Endodermal cell (in vitro differentiated cells): ENCODE measurements at places on chromosomes 12 and 14. TPM values are rescaled to one million over a fixed set of nuclear protein-coding genes. Genes with fewer than 3 reads are reported as not detected.

DNA sequence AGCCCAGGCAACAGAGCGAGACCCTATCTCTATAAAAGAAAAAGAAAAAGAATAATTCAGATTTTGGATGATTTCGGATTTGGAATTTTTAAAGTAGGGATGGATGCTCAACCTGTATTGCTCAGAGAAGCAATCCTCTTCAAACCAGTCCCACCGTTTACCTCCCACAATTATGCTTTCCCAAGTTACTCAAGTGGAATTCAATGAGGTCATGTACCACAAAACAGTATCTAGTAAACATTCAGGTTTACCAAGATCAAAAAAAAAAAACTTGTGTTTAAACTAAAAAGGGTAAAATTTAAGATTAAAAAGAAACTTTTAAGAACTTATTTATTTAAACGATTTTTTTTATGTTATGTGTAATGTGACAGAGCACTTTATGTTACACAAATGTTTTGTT is 2.5 kb downstream of the KDM5A start:
- no peaks in the 10 kb centered on the region for H3K4me1 ChIP-seq
- no peak for DNase-seq
- peak overlapping the region; percentile 92 for H3K4me3 ChIP-seq
- peaks cover 41% of the 10 kb centered on the region for H3K36me3 ChIP-seq
- no peaks in the 10 kb centered on the region for H3K27me3 ChIP-seq
- H3K27ac ChIP-seq: no peak overlapping the region

MANSC4 gene
- total RNA-seq: not detected in 3 replicates

DNA sequence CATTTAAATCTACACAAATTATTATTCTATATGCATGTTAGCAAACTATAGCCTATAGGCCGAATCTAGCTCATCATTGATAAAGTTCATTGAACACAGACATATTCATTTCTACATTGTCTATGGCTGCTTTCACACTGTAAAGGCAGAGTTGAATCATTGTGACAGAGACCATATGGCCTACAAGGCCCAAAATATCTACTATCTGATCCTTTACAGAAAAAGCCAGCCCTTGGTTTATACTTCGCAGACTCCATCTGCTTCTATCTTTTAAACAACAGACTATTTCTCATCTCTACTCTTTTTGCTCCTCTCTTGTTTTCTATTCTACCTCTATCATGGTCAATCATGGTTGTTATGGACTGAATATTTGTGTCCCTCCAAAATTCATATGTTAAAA is 190.7 kb downstream of the EXOC5 start:
- no peak overlapping the region for H3K27ac ChIP-seq
- no peaks in the 10 kb centered on the region for H3K4me1 ChIP-seq
- H3K4me3 ChIP-seq: no peak overlapping the region

- H3K36me3 ChIP-seq: no peaks in the 10 kb centered on the region
- no peak overlapping the region for H3K4me3 ChIP-seq
- H3K4me1 ChIP-seq: no peaks in the 10 kb centered on the region
- no peak overlapping the region for H3K27ac ChIP-seq
- no peak for DNase-seq
- no peaks in the 10 kb centered on the region for H3K27me3 ChIP-seq
Observed at GRCh38 chr14:22018890-22019289, 345.3 kb upstream of the OR4E1 start.

DNA sequence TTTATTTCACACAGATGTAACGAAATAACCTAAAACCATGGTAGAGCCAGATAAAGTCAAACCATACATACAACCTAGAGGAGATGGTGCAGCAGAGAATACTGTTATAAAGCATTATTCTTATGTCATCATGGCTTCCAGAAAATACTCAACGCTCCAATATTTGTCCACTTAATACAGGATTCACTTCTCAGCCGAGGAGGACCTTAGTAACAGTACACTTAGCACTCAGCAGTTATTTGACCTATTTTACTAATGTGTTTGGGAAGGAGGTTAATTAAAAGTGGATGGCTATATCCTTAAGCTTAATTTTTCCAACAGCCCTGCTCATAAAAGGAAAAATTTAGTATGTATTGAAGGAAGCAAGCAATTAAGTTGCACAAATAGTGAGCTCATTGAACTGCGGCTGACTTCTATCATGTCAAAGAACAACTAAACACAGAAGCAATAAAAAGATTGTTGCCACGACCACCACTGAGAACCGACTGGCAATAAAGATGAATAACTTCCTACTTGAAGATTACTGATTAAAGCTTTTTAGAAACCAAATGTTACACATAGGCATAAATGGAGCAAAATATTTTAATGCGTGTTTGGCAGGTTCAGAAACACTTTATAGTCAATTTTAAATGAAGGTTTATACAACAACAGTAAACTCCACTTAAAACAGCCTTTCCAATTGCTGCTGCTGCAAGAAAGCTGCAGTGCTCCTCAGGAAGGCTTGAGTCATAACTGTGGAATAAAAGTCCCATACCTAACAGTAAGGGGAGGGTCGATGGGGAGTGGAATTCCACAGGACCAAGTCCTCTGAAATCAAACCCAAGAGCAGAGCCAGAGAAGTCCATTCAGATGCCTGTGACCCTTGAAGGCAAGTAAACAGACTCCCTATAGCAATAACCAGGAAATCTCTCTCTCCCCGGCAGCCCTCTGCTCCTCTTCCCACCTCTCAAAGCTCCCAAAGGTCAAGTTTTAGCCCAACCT is 218.9 kb upstream of the CDKN3 start:
- no peaks in the 10 kb centered on the region for H3K36me3 ChIP-seq
- H3K27ac ChIP-seq: no peak overlapping the region
- H3K27me3 ChIP-seq: no peaks in the 10 kb centered on the region
- H3K4me1 ChIP-seq: peaks cover 8% of the 10 kb centered on the region
- DNase-seq: no peak

NPAS3 gene
- 1.2 to 1.6 TPM (median 1.4 TPM) in 3 replicates for total RNA-seq

CD27 gene
- not detected in 3 replicates for total RNA-seq

DNA sequence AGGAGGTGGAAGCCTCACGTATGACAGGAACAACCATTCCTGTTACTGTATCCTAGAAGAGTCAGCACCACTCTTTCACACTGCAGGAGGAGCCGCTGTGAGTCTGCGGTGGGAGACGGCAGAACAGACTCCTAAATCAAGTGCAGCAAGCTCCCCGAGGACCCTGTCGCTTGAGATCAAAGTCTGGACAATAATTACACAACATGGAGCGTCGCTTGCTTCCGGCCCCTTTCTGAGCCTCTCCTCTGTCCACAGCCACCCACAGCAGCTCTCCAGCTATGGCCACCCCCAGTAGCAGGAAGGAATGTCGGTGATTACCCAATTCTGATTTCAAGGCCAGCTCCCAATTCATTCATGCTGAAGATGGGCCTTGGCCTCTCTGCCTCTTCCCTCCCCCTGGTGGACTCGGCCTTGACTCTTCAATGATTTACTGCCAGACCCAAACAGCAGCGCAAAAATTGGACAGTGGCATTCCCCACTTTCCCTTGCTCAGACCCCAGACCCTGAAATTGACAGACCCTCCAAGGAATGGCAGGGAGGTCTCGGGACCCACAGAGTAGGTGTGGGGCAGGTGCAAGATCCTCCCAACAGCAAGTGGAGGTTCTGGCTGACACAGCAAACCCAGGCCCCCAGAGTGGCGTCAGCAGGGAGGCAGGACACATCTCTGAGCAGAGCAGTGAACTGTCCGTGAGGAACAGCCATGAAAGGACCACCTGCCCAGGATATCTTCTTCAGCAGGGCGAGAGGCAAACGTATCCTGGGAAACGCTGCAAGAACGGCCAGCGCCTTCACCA is 272.7 kb upstream of the DIO3 start:
- H3K4me3 ChIP-seq: no peak overlapping the region
- no peak for DNase-seq
- no peaks in the 10 kb centered on the region for H3K4me1 ChIP-seq
- H3K27ac ChIP-seq: no peak overlapping the region

DNA sequence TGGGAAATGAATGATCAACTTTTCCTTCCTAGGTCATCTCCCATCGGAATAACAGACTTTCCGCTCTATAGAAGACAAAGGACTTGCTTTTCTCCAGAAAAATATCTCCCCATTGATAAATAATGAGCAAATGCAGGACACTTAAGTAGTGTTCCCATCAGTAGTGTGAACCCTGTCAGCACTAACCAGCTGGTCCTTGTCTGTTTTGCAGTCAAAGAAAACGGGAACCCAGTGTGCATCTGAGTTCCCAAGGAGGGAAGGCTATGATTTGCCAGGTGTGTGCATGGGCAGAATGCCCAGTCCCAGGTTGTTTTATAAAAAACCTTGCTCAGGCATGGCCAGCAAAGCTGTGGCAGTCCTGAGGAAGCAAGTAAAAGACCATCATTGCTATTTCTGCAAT is 256.5 kb upstream of the HMGA2 start:
- H3K36me3 ChIP-seq: no peaks in the 10 kb centered on the region
- DNase-seq: no peak
- peaks cover 55% of the 10 kb centered on the region for H3K27me3 ChIP-seq
- H3K4me1 ChIP-seq: peaks cover 6% of the 10 kb centered on the region
- no peak overlapping the region for H3K27ac ChIP-seq
- H3K4me3 ChIP-seq: no peak overlapping the region

ACVRL1 gene
- 0.19 to 1.4 TPM (median 0.64 TPM) in 3 replicates for total RNA-seq

GRCh38 chr14:54488646-54489317 is at the start of gene GMFB:
Gene GMFB, minus strand, starts transcription at chr14:54488980. Its CDS starts 53 bp downstream, at chr14:54488927.
- peak within 1 kb of the TSS; percentile 89 for H3K4me3 ChIP-seq
- peaks cover 15% of the 10 kb centered on the region for H3K4me1 ChIP-seq
- no peaks in the 10 kb centered on the region for H3K27me3 ChIP-seq
- peak within 1 kb of the TSS; percentile 86 for H3K27ac ChIP-seq

HOXC6 gene
- not detected in 3 replicates for total RNA-seq

POTEG gene
- total RNA-seq: not detected in 3 replicates

DNA sequence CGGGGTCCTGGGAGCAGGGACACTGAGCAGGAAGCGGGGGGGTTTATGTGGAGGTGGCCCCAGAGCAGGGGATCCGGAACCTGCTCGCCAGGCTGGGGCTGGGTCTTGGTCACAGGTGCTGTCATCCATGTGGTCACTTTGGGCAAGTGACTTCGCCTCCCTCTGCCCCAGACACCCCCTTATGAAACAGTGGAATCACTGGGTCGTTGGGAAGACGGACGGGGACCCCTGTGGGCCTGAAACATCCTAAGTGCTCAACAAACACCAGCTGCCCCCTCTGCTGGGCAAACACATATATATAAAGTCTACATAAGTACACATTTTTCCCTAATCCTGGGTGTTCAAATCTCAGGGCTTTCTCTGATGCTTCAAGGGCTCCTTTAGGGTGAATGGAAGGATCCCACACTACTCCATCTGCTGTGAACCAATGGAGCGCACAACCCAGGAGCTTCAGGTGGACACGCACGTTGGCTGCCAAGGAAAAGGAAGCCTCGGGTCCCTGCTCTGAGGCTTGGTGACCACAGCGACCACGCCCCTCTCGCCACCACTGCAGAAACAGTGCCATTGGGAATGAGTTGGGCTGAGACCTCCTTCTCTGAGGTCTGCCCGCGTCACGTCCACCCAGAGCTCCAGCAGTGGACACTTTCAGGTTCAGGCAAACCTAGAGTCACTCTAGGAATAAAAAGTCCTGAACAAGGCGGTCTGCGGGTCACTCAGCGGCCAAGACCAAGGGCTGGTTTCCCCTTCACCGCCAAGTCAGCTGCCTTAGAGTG is 54.6 kb downstream of the CDC42BPB start:
- H3K4me3 ChIP-seq: no peak overlapping the region
- no peak for DNase-seq
- no peak overlapping the region for H3K27ac ChIP-seq
- H3K4me1 ChIP-seq: no peaks in the 10 kb centered on the region
- peaks cover 66% of the 10 kb centered on the region for H3K36me3 ChIP-seq

GRCh38 chr14:92906823-92907222 is 16.1 kb upstream of the CHGA start:
- no peak overlapping the region for H3K27ac ChIP-seq
- no peak for DNase-seq
- H3K27me3 ChIP-seq: peaks cover 11% of the 10 kb centered on the region
- no peaks in the 10 kb centered on the region for H3K36me3 ChIP-seq

- no peaks in the 10 kb centered on the region for H3K36me3 ChIP-seq
- no peaks in the 10 kb centered on the region for H3K27me3 ChIP-seq
- H3K27ac ChIP-seq: no peak overlapping the region
- H3K4me3 ChIP-seq: no peak overlapping the region
Observed at GRCh38 chr14:61498811-61499210, 177.4 kb downstream of the PRKCH start.

LRRK2 gene
- 0.66 and 1.2 TPM in 2 replicates for total RNA-seq

ITGA5 gene
- total RNA-seq: 141 and 189 TPM in 2 replicates

- no peaks in the 10 kb centered on the region for H3K27me3 ChIP-seq
- no peaks in the 10 kb centered on the region for H3K36me3 ChIP-seq
- no peak for DNase-seq
- H3K27ac ChIP-seq: no peak overlapping the region
Observed at GRCh38 chr12:58159941-58160340, 218.6 kb downstream of the ATP23 start.

BEST3 gene
- total RNA-seq: not detected in 2 replicates

PMCH gene
- total RNA-seq: not detected in 3 replicates

HSPB8 gene
- 10.4 and 11.7 TPM in 2 replicates for total RNA-seq

- H3K27ac ChIP-seq: no peak overlapping the region
- no peaks in the 10 kb centered on the region for H3K36me3 ChIP-seq
- H3K4me3 ChIP-seq: no peak overlapping the region
- DNase-seq: no peak
- no peaks in the 10 kb centered on the region for H3K27me3 ChIP-seq
Observed at GRCh38 chr12:99910342-99910741, 74.4 kb downstream of the ANKS1B start.

GZMB gene
- not detected in 2 replicates for total RNA-seq

RIPK3 gene
- total RNA-seq: not detected in 2 replicates

ZNF705A gene
- total RNA-seq: not detected in 2 replicates

MUCL1 gene
- total RNA-seq: not detected in 3 replicates

SPIC gene
- not detected in 2 replicates for total RNA-seq

DNA sequence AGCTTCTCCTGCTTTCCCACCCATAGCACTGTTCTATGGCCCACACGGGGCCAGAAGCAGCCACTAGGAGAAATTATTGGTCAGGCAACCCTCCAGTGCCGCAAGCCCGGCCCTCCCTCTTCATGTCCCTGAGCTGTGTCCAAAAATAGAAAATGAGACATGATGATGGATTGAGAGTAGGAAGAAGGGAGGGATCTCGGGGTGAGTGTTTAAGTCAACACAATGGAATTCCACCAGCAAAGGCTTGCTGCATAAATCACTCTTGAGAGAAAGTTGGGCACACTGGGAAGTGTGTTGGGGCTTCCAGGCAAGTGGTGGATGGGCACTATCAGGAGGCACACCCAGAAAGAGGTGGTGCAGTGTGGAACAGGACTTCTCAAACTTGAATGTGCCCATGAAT is 94.2 kb downstream of the LLPH start:
- H3K4me1 ChIP-seq: no peaks in the 10 kb centered on the region
- H3K4me3 ChIP-seq: no peak overlapping the region
- no peak for DNase-seq
- no peak overlapping the region for H3K27ac ChIP-seq
- H3K36me3 ChIP-seq: no peaks in the 10 kb centered on the region
- H3K27me3 ChIP-seq: peaks cover 14% of the 10 kb centered on the region

GRCh38 chr12:79388011-79388410 is 302.8 kb downstream of the PAWR start:
- H3K27me3 ChIP-seq: no peaks in the 10 kb centered on the region
- DNase-seq: no peak
- no peak overlapping the region for H3K27ac ChIP-seq
- no peaks in the 10 kb centered on the region for H3K4me1 ChIP-seq

GRCh38 chr14:68774771-68775613 is 17.9 kb downstream of the ZFP36L1 start:
- peak; percentile 17 for DNase-seq
- no peak overlapping the region for H3K4me3 ChIP-seq
- peaks cover 5% of the 10 kb centered on the region for H3K4me1 ChIP-seq

TMEM132C gene
- total RNA-seq: 0.23 to 0.53 TPM (median 0.33 TPM) in 3 replicates

- H3K4me1 ChIP-seq: peaks cover 17% of the 10 kb centered on the region
- H3K4me3 ChIP-seq: no peak overlapping the region
- H3K36me3 ChIP-seq: peaks cover 57% of the 10 kb centered on the region
- H3K27ac ChIP-seq: no peak overlapping the region
- H3K27me3 ChIP-seq: no peaks in the 10 kb centered on the region
Observed at GRCh38 chr14:64929014-64929359, 13.6 kb downstream of the GPX2 start.
